ENCODE measurements at places on chromosomes 7 and 10.

- DNase-seq, result no peak
Measured at GRCh38 chr10:99280472-99280871, 44.8 kb upstream of the HPSE2 start.

DNA sequence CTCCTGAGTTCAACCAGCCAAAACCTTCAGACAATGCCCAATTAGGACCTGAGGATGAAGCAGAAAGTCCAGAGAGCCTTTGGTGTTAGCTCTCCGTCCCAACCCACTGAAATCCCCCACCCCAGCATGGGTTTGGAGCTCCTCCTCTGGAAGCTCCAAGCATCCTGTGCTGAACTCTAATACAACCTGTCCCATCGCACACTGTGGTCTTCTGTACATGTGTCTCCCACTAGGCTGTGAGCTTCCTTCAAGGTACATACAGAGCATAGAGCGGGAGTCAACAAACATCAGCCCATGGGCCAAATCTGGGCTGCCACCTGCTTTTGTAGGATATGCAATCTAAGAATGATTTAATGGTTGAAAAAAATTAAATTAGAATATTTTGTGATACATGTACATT is 166.5 kb downstream of the LSM5 start:
- no peak for DNase-seq

- no peak for DNase-seq
Measured at GRCh38 chr7:16647435-16647960, 1.5 kb downstream of the BZW2 start.

- DNase-seq, result no peak
Measured at GRCh38 chr7:151663382-151664100, 143.8 kb upstream of the RHEB start.

- no peak for DNase-seq
Measured at GRCh38 chr7:97499204-97499603, 232.7 kb upstream of the TAC1 start.

DNA sequence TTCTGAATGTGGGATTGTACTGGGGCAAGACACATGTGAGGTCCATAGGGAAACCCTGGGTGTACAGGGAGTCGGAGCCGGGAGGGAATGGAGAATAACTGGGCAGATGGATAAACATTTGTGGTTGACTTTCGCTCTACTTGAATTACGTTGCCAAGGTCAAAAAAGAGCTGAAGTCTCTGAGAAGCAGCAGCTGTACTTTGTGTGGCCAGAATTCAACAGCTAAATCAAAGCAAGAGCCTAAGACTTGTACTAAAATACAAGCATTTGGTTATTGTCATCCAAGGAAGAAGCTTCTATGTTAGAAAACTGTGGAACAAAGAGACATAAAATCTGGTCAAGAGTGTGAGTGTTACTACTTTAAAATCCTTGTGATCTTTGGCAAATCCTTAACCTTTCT is 457.2 kb downstream of the ARL4A start:
- no peak for DNase-seq

DNA sequence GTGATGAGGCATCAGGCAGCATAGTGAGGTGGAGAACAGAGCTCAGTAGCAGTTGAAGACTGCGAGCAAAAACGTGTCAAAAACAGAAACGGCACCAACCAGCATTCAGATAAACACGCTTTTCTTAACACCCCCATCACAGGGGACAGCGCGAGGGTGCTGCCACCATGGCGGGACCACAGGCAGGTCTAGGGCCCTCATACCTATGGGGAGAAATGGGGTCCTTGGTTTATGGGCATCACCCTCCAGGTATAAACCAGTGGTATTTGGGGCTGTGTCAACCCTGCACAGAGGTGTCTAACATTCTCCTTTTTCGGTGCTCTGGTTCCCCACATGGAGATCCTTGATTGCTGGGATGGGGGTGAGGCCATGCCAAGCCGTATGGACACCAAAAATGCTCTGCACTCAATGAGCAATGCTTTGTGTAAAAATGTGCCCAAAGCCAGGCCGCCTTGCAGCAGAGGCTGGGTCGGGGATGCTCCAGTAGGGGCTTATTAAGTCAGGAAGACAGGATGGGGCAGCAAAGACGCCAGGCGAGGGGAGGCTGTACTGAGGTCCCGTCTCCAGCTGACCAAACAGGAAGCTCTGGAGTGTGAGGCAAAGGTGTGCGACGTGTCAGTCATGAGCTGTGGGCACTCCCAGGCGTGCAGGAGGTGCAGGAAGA is 191.5 kb downstream of the WDR37 start:
- no peak for DNase-seq

DNA sequence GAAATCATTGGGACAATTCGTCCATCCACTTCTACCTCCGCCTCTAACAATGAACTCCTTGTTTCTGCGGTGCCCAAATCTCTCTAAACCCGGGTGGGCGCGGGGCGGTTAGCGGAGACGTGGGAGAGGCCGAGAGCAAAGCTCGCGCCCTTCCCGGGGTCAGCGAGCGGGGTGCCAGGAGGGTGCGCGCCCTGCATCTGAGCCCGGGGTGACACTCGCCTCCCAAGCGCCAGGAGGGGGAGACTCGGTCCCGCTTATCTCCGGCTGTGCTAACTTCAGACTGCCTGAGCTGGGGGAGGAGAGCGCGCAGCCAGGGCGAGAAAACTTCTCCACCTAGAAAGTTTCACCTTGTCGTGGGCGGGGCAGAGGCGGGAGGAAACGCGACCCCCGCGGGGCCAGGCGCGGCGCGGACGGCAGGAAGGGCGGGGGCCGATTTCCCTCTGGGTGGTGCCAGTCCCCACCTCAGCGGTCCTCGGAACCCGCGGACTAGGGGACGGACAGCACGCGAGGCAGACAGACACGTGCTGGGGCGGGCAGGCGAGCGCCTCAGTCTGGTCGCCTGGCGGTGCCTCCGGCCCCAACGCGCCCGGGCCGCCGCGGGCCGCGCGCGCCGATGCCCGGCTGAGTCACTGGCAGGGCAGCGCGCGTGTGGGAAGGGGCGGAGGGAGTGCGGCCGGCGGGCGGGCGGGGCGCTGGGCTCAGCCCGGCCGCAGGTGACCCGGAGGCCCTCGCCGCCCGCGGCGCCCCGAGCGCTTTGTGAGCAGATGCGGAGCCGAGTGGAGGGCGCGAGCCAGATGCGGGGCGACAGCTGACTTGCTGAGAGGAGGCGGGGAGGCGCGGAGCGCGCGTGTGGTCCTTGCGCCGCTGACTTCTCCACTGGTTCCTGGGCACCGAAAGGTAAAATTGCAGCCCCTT is at the start of gene MET:
MET (plus strand) TSS at position 516 of the 915 bp plus-strand sequence. CDS start 26,889 bp downstream, outside the sequence.
- no peak for DNase-seq

DNA sequence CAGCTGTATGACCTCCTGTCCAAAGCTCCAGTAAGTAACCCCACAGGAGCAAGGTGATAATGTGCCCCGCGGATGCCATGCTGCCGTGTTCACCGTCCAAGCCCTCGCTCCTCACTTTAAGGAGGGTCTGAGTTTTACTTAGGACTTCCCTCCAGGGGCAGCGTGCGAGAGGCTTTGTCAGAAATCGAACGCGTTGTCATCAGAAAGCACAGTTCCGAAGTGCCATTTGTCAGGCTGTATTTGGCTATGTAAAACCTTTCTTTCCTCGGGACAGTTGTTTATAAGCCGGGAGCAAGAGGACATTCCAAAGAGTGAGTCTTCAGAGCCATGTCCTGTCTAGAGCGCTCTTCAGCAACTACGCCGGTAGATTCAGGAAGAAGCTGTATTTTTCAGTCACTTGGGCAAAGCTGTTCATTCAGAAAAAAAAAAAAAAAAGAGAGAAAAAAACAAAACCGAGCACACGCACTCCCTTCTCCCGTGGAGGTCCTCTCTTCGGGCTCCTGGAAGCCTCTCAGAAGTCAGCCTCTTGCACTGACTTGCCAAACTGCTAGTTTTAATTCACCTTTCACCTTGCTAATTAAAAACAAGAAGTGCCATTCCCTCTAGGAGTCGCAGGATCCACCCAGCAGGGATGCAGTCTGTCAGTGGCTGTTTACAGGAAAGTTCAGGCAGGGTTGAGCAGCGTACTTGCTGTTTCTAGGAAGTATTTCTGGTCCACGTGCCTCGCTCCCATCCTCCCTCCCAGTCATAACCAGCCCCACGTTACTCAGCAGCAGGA is at the start of gene SEMA3E:
SEMA3E (minus strand) TSS at position 676 of the 778 bp plus-strand sequence.
- DNase-seq, result no peak

DNA sequence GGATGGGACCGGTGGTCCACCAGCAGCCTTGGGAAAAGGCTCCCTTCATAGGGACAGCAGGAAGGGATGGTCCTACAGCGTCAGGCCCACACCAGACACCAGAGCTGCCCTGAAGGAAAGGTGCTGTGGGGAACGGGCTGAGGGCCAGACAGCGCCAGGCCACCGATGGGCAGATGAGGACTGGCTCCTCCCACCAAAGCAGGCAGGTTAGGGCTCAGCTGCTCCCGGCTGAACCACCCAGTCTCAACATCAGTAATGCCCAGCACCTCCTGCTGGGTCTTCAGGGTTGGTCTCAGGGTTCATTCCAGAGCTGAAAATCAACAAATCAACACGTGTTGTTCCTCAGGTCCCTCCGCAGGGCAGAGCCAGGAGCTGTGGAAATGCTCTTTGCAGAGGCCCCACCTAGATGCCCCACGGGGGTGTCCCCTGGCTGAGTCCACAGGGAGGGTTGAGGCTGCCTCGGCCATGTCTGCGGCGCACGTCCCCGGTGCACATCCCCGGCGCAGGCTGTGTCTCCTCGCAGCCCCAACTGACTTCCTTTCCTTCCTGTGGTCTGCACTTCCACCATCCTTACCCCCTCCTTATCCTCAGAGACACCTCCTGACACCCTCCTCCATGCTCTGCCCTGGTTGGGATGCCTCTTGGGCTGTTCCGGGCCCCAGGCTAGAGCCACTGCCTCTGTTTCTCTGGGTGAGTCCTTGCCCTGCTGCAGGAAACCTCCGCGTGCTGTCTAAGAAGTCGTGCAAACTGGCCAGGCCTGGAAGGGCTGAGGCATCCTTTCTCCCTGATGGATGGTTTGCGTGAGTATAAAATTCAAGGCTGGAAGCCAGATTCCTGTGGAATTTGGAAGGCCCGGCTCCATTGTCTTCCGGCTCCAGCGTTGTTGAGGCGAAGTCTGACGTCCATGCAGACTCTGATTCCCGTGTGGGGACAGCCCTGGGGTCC is 32.8 kb upstream of the CFAP46 start:
- no peak for DNase-seq

DNA sequence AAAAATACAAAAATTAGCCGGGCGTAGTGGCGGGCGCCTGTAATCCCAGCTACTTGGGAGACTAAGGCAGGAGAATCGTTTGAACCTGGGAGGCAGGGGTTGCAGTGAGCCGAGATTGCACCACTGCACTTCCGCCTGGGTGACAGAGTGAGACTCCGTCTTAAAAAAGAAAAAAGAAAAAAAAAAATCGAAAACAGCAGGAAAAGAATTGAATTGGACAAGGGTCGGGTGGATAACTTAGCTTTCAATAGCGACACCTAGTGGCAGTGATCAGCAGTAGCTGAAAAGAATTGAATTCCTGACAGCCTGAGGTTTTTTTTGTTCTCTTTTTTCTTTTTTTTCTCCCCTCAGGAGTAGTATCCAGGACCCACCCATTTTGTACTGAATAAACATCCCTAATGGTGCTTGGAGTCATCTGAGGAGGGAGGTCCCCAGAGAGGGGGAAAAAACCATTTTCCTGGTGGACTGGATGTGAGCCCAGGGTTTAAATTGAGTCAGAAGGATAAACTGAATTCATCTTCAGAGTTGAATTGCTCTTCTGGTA is 55.1 kb downstream of the CYCS start:
- peak; percentile 72 for DNase-seq

- DNase-seq, result no peak
Measured at GRCh38 chr7:69817121-69817520, 218.8 kb downstream of the AUTS2 start.

DNA sequence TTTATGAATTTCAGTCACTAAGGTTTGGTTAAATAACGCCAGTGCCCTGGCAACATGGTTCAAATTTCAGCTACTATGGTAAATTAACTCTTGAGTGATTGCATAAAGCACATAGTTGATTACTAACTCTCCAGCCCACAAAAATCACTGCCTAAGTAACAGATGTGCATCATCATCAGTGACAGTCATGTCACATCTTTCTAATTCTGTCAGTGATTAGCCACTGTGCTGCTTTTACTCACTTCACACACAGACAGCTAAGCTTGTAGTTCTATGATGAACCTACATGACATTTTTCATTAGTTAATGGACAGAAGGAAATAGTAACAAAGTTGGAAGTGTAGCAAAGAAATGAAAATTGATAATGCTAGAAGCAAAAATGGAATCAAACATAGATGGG is 108.9 kb downstream of the DNAH11 start:
- DNase-seq, result no peak

DNA sequence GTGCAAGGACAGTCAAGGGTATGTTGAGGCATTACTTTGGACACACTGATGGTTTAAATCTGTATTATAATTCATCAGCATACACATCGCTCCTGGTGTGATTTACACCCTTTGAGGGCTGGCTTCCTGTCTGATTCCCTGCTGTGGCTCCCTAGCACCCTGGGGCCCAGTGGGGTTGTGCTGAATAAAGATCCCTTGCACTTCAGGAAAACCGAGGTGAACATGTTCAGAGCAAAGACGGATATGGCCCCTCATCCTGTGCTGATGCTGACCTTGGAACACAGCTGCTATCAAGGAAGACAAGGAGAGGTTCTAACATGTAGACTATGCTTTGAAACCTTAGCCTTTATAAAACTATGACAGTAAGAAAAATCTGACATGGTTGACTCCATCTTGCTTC is 84.6 kb upstream of the UNC5B start:
- no peak for DNase-seq

- no peak for DNase-seq
Measured at GRCh38 chr10:69425511-69426298, 9.0 kb upstream of the TACR2 start.

DNA sequence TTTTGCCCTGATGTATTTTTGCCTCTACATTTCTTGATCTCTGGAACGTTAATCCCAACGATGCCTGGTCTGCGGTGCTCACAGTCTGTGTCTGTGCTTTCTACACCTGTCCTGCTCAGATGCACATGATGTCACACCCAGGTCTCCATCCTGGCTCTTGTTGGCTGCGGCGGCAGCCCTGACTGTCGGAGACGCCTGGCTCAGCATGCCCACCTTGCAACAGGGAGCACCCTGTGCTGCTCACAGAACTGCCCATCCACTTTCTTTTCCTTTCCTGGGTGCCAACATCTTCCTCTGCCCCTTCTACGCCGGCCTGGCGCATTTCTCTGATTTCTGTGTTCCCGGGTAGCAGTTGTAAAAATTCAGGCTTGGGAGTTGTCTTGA is 106.2 kb downstream of the CUX1 start:
- DNase-seq, result no peak

DNA sequence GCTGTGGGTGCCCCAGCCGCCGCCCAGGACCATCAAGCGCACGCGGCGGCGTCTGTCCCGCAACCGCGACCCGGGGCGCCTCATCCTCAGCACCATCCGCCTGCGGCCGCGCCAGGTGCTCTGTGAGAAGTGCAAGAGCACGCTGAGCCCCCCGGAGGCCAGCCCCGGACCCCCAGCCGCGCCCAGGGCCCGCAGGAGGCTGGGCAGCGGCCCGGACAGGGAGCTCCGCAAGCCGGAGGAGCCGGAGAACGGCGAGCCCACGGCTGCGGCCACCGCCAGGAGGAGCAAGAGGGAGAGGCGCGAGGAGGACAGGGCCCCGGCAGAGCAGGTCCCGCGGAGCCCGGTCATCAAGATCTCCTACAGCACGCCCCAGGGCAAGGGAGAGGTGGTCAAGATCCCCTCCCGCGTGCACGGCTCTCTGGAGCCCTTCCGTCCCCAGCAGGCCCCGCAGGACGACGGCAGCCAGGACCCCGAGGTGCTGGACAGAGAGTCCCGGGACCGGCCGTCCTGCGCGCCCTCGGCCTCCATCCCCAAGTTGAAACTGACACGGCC is 8.0 kb downstream of the PWWP2B start:
- no peak for DNase-seq

- DNase-seq, result no peak
Measured at GRCh38 chr10:90992462-90992861, 71.6 kb upstream of the ANKRD1 start.

- DNase-seq, result no peak
Measured at GRCh38 chr10:17771017-17771416, 19.0 kb downstream of the TMEM236 start.

GRCh38 chr10:62681211-62681940 is 123.1 kb upstream of the ADO start:
- peak; percentile 79 for DNase-seq
